ENCODE measurements at places on chromosomes 5 and 9. TPM values are rescaled to one million over a fixed set of nuclear protein-coding genes. Genes with fewer than 3 reads are reported as not detected.

DNA sequence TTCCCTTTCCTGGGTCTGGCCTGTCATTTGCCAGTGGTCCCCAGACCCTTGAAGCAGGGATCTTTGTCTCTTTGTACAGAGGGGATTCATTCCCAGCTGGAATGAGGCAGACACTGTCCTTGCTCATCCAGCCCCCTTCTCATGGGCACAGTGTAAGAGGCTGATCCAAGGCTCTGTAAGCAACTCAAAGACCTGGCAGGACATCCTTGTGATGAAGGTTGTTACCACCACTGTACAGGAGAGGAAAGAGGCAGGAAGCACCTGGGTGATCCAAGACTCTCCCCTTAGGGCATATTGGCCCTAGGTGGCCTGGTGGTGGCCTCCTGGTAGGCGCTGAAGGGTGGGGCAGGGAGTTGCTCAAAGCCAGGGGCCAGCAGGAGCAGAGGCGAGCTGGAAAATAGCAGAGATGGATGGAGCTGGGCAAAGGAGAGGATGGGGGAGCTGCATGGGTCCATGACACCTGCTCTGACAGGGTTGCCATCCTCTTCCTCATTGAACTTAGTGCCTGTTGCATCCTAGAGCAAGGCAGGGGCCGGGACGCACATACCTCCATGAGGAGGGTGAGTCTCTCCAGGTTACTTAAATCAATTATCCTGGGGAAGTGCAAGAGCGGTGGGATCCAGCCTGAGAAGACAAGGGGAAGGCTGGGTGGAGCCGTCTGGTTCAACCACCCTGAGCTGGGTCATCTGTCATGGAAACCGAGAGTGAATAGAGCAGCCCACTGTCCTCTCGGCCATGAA is 9.8 kb upstream of the GADD45G start:
- peaks cover 8% of the 10 kb centered on the region for H3K27me3 ChIP-seq
- H3K36me3 ChIP-seq, result no peaks in the 10 kb centered on the region
- no peak for DNase-seq
- no peak overlapping the region for H3K27ac ChIP-seq
- no peak overlapping the region for H3K4me3 ChIP-seq

The ENG gene
- 4.8 TPM for total RNA-seq

The SKP2 gene
- total RNA-seq, result 18.5 TPM

DNA sequence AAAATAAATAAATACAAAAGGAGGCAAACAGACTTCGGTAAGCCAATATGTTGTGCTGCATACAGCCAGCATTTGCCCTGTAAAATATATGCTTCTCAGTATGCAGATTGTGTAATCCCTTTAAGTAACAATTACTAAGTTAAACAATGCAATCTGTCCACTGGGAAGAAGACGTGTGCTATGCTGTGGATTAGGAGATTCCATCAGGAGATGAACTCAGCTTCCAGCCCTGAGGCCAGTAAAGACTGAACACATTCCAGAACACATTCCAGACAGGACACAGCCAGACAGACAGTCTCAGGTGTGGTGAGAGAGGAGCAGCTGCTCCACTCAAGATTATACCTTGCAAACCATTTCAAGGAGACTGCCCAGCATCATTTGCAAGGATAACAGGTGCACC is 97.8 kb downstream of the MPDZ start:
- no peak overlapping the region for H3K27ac ChIP-seq
- DNase-seq, result no peak
- no peak overlapping the region for H3K4me3 ChIP-seq
- H3K4me1 ChIP-seq, result no peaks in the 10 kb centered on the region
- no peaks in the 10 kb centered on the region for H3K27me3 ChIP-seq
- H3K36me3 ChIP-seq, result no peaks in the 10 kb centered on the region

The SURF2 gene
- 17.3 TPM for total RNA-seq

DNA sequence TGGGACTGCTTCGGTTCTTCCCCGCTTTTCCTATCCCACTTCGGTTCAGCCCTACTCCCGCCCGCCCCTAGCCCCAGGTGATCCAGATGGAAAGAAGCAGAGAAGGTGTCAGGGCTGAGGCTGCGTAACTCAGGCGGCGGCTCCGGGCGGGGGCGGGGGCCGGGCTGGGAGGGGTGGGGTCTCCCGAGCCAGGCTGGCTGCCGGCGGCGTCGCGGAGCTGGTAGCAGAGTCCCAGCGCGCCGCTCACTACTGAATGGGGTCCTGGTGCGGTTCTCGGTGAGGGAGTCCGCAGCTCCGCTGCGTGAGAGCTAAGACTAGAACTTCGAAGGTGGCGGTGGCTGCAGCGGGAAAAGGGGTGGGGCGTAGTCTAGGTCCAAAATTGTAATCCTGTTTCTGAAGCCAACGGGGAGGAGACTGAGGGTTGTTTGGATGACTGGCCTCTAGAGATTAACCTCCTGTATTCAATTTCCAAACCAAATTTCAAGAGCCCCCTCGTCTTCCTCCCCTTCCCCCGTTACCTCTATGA is 1.4 kb downstream of the PRR16 start:
- no peak overlapping the region for H3K27ac ChIP-seq
- H3K36me3 ChIP-seq, result no peaks in the 10 kb centered on the region
- DNase-seq, result peak; percentile 16

GRCh38 chr5:103889500-103890209 is 327.1 kb upstream of the NUDT12 start:
- DNase-seq, result no peak
- H3K4me3 ChIP-seq, result no peak overlapping the region
- no peaks in the 10 kb centered on the region for H3K27me3 ChIP-seq
- no peaks in the 10 kb centered on the region for H3K4me1 ChIP-seq
- H3K27ac ChIP-seq, result no peak overlapping the region
- no peaks in the 10 kb centered on the region for H3K36me3 ChIP-seq

- peak overlapping the region; percentile 92 for H3K27ac ChIP-seq
- no peak for DNase-seq
- H3K36me3 ChIP-seq, result peaks cover 64% of the 10 kb centered on the region
- peaks cover 98% of the 10 kb centered on the region for H3K4me1 ChIP-seq
Measured at GRCh38 chr9:110148891-110149290, 59.1 kb downstream of the C9orf152 start.

DNA sequence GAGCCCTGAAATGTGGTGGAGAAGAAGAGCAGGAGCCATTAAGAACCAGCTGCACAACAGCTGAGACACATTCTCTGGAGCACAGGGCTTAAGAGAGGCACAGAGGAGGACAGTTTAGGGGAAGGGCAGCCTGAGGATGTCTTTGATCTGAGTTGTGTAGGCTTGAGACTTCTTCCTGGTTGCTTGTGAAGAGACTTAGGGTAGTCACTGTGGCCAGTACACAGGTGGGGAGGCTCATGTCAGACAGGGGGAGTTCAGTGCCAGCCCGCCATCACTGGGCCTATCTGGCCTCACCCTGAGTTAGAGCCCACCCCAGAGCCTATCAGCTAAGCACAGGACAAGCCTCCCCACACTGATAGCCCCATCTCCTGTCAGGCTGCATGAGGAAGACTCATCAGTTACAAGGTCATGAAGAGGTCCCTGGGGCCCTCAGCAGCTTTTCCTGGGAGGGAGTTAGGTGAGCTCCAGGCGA is 19.8 kb downstream of the SLC22A4 start:
- H3K36me3 ChIP-seq, result no peaks in the 10 kb centered on the region
- no peaks in the 10 kb centered on the region for H3K4me1 ChIP-seq
- DNase-seq, result no peak
- no peak overlapping the region for H3K4me3 ChIP-seq
- H3K27me3 ChIP-seq, result no peaks in the 10 kb centered on the region
- no peak overlapping the region for H3K27ac ChIP-seq

DNA sequence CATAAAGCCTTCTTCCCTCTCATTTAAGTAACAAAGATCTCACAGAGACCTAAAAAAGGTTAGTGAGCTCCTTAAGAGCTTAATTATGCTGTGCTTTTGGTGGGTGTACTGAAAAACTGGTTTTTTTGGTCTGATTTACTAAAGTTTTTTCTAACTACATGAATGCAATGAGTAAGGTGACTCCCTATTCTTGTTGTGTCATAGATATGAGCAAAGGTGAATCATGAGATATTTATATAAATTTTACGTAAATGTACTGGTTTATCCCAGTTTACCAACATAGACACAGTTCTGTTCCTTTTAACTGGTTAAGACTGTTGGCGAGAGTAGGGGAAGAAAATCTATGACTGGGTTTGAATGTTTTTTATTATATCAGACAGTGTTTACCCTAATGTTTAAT is 250.5 kb downstream of the NR2F1-AS1 start:
- H3K27me3 ChIP-seq, result no peaks in the 10 kb centered on the region
- DNase-seq, result no peak
- no peaks in the 10 kb centered on the region for H3K36me3 ChIP-seq
- no peaks in the 10 kb centered on the region for H3K4me1 ChIP-seq

DNA sequence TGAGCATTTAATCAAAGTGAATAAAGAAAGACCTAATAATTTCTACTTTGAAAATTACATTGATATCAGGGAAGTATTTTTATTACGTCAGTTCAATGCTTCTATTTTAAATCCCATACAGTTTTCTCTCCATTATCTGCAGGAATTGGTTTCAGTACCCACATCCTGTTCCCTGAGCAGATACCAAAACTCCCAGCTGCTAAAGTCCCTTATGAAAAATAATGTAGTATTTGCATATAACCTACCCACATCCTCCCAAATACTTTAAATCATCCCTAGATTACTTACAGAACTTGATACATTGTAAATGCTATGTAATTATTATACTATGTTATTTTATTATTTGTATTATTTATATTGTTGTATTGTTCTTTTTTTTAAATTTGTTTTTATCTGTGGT is 125.4 kb upstream of the MINAR2 start:
- no peaks in the 10 kb centered on the region for H3K27me3 ChIP-seq
- no peak for DNase-seq
- H3K4me3 ChIP-seq, result no peak overlapping the region
- H3K27ac ChIP-seq, result no peak overlapping the region
- no peaks in the 10 kb centered on the region for H3K4me1 ChIP-seq
- no peaks in the 10 kb centered on the region for H3K36me3 ChIP-seq

The DRD1 gene
- not detected for total RNA-seq

DNA sequence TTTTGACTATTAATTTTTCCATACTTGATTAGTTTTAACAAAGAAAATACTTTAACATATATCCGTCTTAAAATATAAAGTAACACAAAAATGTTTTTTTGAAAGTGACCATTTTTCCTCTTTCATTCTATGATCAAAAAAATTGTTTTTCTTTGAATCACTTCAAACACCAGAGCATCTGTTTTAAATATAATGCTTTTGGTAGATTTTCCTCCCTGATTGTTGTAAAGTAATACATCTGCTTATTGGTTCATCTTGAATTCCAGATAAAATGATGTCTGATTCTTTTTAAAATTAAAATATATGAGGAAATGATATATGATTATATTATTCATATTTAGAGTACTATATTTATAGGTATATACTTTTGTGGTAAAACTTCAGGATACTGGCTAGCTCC is 76.2 kb upstream of the LPAR1 start:
- no peaks in the 10 kb centered on the region for H3K36me3 ChIP-seq
- H3K4me1 ChIP-seq, result no peaks in the 10 kb centered on the region
- H3K4me3 ChIP-seq, result no peak overlapping the region
- no peak overlapping the region for H3K27ac ChIP-seq
- DNase-seq, result no peak
